ENCODE measurements at places on chromosomes 6 and 20. TPM values are rescaled to one million over a fixed set of nuclear protein-coding genes. Genes with fewer than 3 reads are reported as not detected.

DNA sequence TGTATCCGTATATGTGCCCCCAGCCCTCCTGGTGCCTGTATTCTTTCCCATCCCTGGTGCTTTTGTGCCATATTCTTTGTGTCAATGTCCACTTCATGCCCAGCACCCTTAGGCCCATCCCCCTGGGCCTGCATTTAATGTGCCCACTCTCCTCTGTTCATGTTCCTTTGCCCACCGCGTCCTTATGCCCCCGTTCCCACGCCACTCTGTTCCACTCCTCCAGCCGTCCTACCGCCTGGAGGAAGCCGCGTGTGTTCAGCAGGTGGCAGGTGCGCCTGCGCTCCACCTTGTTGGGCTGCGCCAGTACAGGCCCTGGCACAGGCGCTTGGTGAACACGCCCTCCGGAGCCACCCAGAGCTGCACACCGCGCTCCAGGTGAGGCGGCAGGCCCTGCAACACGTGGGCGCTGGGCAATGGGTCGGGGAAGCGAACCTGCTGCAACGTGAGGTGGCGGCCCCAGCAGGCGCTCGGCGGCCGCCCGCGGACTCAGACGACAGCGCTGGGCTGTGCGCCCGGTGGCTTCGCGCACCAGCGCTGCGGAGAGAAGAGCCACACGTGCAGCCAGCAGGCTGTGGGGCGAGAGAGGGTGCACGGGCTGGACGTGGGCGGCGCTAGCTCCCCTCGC lies 4.0 kb upstream of the FOXS1 start:
- DNase-seq: no peak

DNA sequence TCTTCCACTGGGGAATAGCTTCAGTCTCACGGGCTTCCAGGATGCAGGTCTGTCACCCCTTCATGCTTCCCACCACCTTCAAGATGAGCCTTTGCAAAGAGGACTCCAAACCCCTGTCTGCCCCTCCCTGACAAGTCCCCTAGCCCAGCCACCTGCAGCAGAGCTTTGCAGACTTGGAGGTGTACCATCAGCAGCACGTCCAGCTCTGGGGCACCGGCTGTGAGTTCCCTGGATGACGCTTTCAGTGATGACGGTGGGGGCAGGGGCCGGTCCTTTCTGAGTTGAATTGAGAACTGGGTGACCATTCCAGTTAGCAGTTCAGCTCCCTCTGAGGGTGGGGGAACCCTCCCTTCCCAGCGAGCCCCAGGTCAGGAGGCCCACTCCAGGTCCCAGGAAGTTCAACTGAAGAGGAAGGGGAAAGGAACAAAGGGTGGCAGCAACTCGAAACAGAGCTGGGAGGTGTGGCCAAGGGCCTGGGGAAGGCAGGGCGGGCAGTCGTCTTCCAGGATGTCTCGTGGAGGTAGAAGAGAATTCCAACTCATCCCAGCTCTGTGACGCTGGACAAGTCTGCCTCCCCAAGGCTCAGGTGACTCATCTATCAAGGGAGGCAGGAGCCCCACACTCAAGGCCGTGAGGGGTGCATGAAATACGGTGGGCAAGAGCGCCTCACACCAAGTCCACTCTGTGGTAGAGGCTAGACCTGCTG lies 86.0 kb downstream of the PTPN1 start:
- no peak for DNase-seq

GRCh38 chr20:23926944-23927872 lies 47.7 kb upstream of the CST5 start:
- DNase-seq: no peak

DNA sequence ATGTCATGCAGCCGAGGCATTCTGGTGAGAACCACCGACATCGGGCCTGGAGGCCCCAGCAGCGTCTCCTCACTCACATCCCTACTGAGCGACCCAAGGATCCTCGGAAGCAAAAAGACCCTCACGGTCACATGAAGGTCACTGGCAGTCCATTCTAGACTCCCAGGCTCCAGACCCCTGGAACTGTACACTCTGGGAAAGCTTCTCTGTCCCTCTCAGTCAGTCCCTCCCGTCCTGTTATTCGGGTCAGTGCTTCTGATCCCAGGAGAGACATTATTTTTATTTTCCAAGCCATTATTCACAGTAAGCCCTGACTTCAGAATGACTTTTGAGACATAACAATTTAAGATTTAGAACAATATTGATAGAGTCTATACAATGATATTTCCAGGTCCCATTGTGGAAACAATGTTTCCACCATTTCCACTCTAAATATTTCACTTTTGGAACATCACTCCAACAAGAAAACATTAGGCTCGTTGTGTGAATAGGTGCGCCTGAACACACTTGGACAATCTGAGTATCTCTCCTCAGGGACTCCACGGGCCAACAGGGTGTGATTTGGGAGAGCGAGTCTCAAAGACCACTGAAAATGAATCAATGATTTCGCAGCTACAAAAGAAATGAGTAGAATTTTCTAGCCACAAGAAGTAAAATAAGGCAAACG lies 199.7 kb downstream of the SOD2 start:
- DNase-seq: no peak

GRCh38 chr20:23245553-23246181 lies 104.9 kb upstream of the NXT1 start:
- DNase-seq: peak; percentile 77

- peak; percentile 78 for DNase-seq
Measured at GRCh38 chr6:85354761-85355618, 94.9 kb upstream of the NT5E start.

GRCh38 chr6:136763716-136764516 lies 28.4 kb downstream of the MAP3K5 start:
- no peak for DNase-seq

- DNase-seq: no peak
Measured at GRCh38 chr6:21321076-21321475, 272.5 kb upstream of the SOX4 start.

GRCh38 chr20:10651227-10651990 lies 22.4 kb downstream of the JAG1 start:
- peak; percentile 60 for DNase-seq

DNA sequence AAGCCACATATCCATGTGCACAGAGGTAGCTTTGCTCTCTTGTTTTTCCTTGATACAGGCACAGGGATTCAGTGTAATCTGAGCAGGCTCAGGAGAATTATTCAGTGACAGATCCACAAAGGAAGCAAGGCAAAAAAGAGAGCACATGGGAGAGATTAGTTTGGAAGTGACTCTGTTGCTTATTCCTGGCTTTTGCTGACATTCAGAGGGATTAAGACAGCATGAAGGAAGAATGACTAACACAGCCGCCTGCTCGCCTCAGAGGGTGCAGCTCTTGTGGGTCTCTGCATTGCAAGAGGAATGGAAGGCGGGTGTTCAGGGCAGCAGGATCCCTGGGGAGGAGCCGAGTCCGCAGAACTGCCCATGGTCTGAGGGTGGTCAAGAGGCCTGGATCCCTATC lies 203.4 kb upstream of the KCNQ5 start:
- no peak for DNase-seq

DNA sequence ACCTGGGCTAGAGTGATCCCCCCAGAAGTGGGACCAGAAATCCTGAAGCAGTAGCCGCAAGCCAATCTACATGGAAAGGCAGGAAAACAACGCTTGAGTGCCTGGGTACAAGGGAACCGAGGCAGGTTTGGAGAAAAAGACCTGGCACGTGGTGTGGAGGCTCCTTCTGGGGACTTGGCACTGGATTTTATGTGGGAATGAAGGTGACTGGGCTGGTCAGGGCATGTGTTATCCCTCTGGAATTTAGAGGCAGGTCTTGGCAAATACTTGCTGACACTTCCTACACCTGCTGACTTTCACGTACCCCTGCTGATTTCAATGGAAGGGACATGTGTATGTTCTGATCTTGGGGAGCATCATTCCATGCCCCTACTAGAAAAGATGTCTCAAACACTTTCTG lies 25.0 kb upstream of the FAM217A start:
- DNase-seq: no peak

GRCh38 chr6:159254186-159254585 lies 85.0 kb downstream of the FNDC1 start:
- no peak for DNase-seq

- peak; percentile 43 for DNase-seq
Measured at GRCh38 chr6:40308533-40309306, 278.4 kb downstream of the LRFN2 start.

DNA sequence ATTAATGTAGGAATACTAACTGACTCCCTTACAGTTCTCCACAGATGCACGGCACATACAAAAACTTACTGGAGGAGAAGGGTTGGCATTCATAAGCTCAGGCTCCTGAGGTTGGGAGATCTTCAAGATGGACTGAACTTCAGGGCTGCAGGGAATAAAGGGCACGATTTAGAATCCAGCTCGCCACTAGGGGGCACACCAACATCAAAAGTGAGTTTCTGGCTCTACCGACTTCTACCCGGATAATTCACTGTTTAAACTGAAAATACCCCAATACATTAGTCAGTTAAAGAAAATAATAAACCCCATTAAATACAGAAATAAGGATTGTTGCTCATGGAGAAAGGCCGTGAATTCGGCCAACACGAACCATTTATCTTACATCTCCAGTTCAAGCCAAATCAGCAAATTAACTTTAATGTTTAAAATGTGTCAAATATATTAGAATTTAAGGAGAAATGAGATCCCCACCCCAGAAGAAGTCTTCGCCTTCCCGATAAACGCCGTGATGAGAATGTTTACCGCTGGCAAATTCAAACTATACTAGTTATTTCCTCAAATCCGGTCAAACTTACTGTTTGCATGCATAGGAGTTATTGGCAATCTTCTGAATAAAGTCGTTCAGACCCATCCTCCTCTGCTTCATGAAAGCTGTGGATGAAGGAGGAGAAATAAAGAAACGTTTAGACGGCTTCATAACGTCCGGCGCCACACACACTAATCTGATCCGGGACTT lies 121.7 kb upstream of the SLC2A12 start:
- DNase-seq: peak; percentile 90

DNA sequence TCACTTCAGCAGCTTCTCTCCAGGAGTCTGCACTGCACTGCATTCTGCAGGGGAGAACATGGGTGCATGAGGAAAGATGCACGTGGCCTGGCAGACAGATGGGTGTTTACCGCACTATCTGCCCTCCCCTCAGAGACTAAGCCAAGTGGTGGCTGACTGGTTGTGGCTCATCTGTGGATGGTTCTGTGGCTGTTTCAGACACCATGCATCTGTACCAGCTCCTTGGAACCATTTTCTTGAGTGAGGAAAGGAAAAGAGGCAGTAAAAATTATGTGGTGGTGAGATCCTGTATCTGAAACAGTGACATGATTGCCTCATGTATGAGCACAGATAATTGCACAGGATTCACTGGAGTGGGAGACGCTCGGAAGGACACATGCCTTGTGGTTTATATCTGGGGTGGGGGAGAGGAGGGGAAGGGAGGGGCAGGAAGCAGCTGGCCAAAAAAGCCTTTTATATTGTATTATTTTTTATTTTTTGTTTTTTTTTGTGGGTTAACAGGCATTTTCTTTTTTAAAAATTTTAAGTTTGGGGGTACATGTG lies 161.7 kb downstream of the ERMARD start:
- DNase-seq: no peak

DNA sequence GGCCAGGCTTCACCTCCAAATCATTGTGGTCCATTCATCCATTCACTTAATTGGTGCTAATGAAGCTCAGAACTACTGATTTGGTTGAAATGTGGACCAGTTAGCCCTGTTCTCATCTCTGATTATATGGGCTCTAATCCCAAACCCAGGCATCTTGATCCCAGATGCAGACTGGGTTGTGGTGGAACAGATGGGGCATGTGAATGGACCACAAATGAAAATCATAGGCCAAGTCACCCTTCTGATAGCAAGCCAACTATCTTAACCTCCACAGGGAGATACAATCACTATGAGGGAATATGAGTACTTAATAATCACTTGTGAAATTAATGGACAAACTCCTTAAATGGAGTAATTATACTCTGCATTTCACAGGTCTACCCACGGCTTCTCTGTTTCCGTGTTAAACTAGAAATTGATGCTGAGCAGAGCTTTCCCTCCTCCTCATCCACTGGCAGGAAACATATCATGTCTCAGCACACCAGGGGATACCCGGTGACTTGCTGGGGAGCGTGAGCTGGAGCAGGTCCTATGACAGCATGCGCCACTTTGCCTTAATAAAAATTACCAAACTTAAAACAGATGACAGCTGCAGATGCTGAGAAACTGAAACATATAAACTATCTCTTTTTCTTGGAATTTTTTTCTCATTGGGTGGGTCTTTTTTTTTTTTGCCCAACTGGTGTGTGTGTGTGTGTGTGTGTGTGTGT lies 108.8 kb upstream of the HEY2 start:
- no peak for DNase-seq

DNA sequence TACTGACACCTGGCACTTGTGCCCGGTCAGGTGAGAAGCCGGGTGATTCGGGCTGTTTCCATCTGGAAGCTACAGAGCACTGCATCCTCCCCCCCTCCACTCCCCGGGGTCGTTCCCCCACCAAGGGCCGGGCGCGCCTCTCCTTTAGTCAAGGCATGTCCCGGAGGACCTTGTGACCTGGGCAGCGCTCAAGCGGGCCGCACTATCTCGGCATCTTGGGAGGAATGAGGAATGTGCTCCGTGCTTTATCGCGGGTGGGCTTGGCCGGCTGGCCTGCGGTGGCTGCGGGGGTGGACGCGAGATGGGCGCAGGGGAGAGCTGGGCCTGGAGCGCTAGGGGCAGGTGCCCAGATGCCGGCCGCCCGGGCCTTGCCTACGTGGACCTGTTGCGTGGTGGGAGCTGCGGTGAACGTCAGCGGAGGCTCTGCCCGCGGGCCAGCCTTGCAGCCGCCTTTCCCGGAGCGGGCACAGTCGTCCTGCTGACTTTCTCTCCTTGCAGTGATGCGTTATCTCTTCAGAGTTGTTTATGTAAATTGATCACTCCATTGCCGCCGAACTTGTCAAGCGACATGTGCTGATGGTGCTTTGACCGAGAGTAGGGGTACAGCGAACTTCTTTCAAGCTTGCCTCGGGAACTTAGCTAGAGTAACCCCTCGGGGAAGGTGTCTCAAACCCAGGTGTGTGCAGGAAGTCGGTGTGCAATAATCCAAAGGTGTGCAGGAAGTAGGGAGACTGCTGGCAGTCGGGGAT lies 1.1 kb downstream of the LRRC1 start:
- DNase-seq: peak; percentile 49

The NKAIN2 gene
- total RNA-seq: not detected

The LY6G6D gene
- total RNA-seq: not detected

The CRIP3 gene
- total RNA-seq: not detected

The TMEM200A gene
- 0.74 TPM for total RNA-seq

The CFAP61 gene
- total RNA-seq: not detected

The RNF182 gene
- total RNA-seq: 0.78 TPM
